ENCODE measurements at places on chromosomes 4 and X. TPM values are rescaled to one million over a fixed set of nuclear protein-coding genes. Genes with fewer than 3 reads are reported as not detected.

DNA sequence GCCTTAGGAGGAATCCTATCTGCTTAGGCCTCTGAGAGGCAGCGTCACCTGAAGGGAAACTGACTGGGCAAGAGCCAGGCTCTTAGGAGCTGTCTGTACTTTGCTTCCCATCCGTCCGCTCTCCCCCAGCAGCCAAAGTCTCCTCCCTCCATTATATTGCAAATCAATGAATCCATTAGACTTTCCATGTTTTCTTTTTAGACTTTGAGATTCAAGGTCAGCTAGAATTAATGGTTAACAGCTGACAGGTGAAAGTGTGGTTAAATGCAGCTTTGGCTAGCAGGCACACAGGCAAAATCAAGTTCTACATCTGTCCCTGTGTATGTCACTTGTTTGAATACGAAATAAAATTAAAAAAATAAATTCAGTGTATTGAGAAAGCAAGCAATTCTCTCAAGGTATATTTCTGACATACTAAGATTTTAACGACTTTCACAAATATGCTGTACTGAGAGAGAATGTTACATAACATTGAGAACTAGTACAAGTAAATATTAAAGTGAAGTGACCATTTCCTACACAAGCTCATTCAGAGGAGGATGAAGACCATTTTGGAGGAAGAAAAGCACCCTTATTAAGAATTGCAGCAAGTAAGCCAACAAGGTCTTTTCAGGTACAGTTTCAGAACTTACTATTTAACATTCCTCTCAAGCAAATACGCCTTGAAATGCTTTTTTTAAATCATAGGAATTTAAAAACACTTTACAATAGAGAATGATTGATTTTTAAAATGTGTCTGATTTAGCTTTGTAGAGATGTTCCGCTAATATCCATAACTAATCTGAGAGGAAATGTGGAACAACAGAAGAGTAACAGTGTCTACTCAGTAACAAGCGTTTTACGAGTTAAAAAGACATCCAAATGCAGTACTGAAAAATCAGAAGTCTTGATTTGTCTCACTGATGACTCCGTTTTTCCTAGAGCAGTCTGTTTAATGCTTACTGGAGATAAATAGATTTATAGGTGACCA lies at the start of gene F11:
F11 (plus strand) TSS at position 507 of the 970 bp plus-strand sequence. CDS start 948 bp downstream, outside the sequence.
- no peak for DNase-seq

DNA sequence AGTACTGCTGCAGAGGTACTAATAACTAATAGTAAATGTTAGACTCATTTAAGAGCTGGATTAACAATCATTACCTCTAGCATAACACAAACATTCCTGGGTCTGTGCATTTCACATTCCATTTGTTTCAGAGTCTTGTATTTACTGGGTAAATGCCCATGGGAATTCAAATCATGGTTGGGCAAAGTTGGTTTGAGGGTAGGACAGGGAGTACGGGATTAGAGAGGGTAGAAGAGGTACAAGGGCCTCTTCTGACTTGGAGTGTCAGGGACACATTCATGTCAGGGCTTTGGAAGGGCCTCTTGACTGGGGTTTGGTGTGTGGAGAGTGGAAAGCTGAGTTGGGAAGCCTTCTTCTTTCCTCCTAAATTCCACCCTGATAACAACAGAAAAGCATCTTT lies 65.9 kb downstream of the WWC2 start:
- DNase-seq, result no peak

TMSB15C gene
- total RNA-seq, result 2.5 TPM

DNA sequence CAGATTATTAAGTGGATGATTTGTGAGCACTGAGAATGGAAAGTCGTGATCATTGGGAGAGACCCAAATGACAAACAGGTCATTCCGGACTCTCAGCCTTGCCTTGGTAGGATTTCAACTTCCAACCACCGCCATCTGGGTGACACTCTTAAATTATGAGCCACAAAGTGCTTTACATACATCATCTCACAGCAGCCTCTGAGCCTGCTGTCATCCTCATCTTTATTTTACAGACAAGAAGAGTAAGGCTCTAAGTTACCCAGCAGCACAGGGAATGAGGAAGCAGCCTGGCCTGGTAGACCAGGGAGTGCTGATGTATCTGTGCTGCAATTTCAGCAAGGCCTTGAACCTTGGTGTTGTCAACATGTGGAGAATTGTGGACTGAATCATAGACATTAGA lies 105.8 kb upstream of the TRIM2 start:
- DNase-seq, result no peak

DNA sequence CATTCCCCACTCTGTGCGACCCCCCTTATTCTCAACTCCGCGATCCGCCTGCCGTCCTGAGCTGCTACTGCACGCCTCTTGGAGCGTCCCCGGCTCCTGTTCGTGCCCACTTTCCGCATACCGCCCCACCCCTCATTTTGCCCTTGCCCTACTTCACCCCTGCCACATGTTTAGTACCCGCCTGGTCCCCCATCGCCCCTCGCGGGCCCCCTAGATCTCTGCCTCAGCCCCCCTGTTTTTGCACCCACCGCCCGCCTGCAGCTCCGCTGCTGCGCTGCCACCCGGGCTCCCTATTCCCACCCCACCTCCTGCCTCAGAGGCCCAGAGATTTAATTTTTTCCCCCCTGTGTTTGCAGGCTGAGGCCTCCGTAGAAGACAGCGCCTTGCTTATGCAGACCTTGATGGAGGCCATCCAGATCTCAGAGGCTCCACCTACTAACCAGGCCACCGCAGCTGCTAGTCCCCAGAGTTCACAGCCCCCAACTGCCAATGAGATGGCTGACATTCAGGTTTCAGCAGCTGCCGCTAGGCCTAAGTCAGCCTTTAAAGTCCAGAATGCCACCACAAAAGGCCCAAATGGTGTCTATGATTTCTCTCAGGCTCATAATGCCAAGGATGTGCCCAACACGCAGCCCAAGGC lies 1.4 kb downstream of the MAGED1 start:
- DNase-seq, result no peak

MAMLD1 gene
- total RNA-seq, result 0.67 TPM

- DNase-seq, result no peak
These were observed 7.1 kb downstream of the AWAT2 start for GRCh38 chrX:70042399-70043371.

RAB40A gene
- total RNA-seq, result not detected

Measured in pulmonary artery endothelial cell (primary cell).